Fibroblast of the aortic adventitia (primary cell): ENCODE measurements at places on chromosomes 1 and 21.

DNA sequence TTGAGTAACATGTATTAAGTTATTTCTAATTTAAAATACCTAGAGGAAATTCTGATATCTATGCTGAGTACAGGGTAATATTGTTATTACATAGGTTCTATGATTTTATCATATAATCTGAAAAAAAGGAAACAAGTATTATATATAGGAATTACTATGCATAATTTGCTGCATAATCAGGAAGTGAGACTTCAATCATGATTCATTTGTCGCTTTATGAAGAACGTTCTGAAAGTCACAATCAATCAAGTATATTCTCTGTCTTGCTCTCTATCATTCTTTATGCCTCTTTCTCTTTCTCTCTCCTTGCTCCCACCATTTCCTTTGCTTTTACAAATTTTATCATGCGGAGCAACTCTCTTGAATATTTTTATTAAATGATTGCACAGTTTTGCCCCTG is 1130.3 kb downstream of the PLA2G4A start:
- no peak for DNase-seq

DNA sequence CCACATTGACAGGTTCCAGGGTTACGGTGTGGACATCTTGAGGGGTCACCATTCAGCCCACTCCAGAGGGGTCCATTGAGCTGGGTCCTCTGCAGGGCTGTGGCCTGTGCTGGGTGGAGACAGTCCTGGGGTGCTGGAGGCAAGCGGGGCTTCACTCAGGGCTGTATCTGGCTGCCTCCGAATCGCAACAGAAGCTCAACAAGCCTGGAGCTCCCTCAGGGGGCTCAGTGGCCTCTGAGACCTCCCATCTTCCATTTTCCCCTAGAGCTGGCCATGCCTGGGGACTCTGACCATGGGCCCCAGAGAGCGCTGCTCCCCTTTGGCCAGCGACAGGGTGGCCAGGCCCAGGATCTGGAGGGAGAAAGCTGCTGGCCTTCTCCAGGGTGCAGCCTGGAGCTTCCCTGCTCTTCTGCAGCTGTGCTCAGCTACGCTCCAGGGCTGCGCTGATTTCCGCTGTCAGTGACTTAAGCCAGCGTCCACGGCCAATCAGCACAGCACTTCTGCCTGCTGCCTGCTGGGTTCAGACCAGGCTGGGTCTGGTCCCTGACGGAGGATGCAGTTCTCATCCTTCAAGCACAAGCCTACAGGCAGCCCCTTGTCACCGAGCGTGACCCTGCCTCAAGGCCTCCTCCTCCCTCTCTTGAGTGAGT is 45.0 kb upstream of the ADARB1 start:
- DNase-seq = peak; percentile 33

GRCh38 chr1:31510853-31511789 is 65.2 kb upstream of the TINAGL1 start:
- no peak for DNase-seq

GRCh38 chr1:92877792-92878191 is 46.0 kb downstream of the RPL5 start:
- DNase-seq = no peak

DNA sequence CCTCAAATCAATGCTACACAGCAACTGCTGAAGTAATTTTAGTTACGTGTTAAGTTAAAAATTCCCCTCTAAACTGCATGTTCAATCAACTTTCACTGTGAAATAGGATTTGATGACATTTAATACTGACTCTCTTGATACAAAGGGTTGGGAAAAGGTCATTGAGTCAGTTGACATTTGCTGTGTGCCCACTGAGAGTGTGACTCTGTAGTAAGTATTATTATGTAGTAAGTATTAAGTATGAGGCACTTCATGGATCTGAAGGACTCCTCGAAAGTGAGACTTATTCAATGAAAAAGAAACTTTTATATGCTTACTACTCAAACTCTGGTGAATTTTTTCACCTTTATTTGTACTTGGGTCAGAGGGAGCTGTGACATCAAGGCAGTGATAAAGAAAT is 83.1 kb upstream of the S1PR1 start:
- DNase-seq = no peak

- no peak for DNase-seq
Observed at GRCh38 chr1:151001602-151002001, 5.1 kb downstream of the MINDY1 start.

DNA sequence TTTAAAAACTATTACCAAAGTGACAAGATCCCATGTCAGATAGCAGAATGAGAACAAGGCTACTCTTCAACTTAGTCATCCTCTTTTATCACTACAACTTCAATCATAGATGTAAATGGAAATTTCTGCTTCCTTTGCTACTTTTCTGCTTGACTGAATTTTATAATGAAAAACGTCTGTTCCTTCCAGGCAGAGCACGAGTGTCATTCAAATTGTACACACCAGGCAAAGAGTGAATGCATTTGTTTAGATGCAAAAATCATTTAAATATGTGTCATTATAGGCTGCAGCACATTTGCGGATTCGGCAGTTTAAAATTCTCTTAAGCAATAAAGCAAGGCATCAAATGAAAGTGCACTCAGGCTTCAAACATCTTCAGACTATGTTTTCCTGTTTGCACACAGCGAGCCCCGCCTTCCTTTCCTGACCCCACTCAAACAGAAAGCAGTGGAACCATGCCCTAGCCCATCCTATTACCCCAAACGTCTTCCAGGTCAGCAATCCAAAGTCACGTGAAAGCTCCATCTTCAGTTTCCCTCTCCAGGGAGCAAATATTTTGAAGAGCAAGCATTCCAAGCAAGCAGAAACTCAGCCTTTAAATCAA is 99.6 kb downstream of the APP start:
- peak; percentile 62 for DNase-seq

DNA sequence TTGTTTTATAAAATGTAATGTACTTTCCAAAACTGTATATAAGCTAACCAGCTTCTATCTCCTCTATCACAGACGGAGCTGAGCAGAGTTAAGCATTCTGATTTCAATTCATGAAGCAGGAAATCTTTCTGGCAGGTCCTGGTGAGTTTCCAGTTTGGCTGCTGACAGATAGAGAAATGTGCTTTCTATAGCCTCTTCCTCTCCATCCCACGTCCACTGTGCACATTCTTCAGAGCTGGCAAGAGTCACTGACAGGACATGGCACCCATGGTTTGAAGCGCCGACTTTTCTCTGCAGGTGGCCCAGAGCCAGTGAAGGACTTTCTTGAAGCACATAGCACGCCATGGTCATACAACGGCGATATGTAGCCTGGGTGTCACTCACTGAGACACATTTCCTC is 52.3 kb upstream of the POU2F1 start:
- DNase-seq = no peak

DNA sequence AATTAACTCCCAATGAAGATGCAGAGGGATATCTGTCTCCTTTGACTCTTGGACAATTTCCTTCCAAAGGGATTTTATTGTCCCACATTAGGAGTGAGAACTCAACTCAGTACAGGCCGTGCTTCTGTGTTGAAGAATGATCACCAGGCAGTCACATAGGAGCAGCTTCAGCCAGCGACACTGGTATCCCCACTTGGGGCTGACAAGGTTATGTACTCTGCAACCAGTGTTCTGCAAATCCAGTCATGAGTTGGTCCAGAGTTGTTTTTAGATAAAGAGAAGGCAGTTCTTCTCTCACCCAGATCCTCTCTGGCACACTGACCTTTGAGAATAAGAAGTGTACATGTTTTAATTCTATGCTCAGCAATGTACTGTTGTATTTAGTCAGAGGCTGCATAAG is 415.8 kb downstream of the SETD4 start:
- no peak for DNase-seq

DNA sequence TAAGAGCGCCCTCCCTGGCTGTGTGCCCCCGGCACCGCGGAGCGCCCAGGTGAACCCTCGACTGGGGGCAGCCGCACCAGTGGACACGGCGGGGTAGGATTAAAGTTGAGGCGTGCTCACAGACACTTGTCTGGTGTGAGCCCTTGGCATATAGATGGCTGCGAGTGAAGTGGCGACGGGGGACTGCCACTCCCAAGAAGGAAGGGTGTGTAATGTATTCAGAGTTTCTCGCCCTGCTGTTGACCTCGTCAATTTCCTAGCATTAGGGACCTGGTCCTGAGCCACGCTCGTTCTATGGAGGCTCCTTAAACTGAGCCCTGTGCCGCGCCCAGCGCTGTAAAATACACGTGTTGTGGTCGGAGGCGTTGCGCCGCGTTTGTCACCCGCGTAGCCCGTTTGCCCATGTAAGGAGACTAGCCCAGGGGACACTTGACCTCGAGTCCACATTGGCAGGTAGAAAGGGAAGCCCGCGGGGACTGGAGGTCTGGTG is 554 bp downstream of the EVA1C start:
- DNase-seq = peak; percentile 38

DNA sequence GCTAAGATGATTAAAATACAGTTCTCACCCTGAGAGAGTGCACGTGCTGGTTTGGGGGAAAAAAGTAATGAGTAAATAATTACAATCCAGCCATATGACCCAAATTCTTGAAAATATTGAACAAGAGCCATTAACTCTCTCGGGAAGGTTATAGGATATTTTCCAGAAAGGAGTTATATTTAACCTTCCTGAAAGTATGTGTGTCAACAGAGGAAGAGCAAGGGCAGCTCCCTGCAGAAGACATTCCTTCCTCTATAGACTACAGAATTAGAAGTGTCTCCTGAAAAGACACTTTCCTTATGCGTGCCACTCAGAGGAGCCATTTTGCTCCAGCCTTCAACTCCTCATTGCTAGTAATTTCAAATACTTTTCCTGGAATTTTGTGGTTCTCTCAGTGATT is 648.7 kb downstream of the USP25 start:
- DNase-seq = no peak

DNA sequence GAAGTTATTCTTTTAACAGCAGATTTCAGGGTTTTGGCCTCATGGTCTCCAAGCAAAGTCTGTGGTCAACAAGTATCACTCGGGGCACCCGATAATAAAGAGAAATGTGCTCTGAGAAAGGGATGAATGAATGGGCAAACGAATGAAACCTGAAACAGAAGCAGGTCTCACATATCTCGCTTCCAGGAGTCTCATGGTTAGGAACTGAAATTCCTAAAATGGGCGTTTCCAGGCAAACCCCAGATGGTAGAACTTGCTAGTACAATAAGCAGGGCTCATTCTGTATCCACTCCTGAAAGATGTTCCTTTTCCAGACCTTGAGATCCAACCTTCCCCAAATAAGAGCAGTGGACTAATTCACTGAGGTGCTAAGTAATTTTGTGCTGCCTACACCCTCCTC is 87.2 kb downstream of the LAMC2 start:
- peak; percentile 78 for DNase-seq

- DNase-seq = no peak
Observed at GRCh38 chr1:159188375-159188788, 16.3 kb upstream of the ACKR1 start.
